ENCODE measurements at places on chromosomes 6 and 20.

GRCh38 chr6:141290941-141291721 lies 841.6 kb upstream of the GJE1 start:
- no peak for DNase-seq

DNA sequence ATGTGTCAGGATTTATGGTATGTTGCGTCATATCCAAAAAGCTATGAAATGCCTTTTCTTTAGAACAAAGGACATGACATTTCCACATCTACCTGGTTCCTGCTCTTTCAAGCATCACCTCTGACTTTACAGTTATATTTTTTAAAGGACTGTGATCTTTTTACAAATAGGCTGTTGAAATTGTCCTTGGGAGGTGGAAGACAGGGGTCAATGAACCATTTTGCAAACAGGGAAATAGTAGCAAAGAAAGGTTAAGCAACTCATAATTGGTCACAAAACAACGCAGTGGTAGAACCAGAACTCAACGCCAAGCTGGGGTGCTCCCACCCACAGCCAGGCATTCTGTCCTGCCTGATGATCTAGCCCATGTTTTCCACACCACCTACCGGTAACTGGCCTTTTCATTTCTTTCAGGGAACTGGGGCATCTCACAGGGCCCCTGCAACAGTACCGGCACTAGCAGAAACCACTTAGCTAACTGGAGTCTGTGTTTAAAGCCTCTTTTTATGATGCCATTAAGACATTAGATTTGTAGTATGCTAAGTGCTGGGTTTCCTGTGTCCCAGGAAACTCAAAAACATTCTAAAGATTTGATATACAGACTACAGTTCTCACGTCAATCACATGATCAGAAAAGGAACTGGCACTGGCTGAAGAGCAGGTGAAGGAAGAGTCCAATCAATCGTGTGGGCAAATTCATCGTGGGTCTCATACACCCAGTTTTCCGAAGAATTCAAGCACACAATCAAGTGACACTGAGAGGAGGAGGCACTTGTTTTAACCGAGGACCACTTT lies 13.9 kb downstream of the ZNF217 start:
- peak; percentile 30 for DNase-seq

DNA sequence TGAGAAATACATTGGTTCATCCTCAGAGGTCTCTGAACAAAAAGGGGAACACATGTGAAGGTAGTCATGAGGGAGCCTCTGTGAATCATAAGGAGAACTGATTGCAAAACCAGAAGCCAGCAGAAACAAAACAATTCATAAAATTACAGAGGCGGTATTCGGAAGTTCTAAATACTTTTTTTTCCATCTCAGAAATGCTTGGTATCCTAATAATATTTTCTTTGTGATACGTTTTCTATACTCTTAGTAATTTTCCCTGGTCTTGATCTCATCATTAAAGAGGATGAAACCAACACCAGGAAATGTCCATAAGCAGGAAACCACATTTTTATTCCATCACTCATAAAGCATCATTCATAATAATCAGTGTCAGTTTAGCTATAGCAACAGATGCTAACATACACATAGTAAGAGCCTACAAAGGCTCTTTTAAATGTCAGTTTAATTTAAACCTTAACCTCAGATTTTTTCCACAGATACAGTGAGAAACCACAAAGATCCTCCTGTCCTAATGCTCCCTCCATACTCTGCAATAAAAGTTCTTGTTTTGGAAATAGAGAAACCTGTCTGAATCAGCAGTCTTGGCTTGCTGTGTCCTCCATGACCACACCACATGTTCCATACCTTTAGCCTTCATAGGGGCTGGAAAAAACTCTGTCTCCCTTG lies 29.2 kb downstream of the SGK1 start:
- no peak for DNase-seq

GRCh38 chr20:51828762-51829161 lies 26.4 kb upstream of the SALL4 start:
- no peak for DNase-seq

DNA sequence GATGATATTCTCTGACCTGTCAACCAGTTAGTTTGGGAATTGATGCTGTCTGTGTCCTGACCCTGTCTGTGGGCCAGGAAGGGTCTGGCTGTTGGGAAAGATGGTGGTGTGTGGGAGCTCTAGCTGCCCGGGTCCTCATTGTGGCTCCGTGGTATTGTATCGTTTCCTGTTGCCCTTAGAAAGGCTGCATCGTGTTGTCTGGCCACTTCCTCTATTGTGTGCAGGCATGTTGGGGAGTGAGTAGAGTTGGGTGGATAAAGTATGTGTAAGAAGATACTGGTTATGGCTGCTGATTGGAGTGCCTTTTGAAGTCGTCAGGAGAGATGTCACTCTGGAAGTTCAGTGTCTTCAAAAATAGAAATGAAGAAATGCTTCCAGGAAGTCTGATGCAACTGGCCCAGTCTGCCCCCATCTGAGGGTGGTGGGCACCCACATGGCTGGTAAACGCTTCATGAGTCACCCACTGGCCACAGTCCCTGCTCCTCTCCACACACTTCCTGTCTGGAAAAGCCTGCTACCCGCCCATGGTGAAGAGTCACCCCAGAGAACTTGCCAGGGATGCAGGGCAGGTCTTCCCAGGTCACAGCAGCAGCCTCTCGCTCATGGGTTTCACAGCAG lies 27.9 kb downstream of the PPARD start:
- DNase-seq, result no peak

Data from osteocyte (in vitro differentiated cells).